ENCODE measurements at places on chromosomes 5 and 9.

DNA sequence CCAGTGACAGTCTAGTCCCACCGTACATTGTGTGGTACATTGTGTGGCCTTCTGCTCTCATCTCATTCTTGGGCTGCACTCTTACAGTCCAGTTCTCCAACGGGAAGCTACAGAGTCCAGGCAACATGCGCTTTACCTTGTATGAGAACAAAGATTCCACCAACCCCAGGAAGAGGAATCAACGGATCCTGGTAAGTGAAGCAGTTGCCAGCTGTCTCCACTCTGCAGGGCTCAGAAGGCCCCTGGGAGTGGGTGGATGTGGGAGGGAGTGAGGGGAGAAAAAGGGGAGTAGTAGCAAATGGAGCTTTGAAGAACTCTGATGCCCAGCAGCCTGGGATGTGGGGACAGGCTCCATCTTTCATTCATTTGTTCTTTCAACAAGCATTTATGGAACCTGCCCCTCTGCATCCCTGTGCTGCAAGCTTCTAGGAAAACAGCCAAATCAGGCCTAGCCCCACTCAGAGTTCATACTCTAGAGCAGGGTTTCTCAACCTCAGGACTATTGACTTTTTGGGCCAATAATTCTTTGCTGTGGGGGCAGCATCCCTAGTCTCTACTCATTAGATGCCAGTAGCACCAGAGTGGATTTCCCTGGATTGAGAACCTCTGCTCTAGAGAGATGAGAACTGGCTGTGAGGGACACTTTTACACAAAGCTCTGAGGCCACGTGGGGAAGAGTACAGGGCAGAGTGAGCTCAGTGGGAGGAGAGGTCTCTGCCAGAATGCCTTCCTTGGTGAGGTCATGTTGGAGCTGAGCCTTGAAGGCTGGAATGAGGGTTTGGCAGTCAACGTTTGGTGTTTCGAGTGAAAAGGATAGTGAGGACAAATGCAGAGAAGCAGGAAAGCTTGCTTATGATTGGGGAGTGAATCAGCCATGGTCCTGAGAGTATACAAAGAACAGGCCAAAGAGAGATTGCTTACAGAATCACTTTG lies 1.1 kb downstream of the POLR1E start:
- DNase-seq: no peak

- no peak for DNase-seq
These were observed 33.7 kb downstream of the HAVCR1 start for GRCh38 chr5:157025093-157025698.

DNA sequence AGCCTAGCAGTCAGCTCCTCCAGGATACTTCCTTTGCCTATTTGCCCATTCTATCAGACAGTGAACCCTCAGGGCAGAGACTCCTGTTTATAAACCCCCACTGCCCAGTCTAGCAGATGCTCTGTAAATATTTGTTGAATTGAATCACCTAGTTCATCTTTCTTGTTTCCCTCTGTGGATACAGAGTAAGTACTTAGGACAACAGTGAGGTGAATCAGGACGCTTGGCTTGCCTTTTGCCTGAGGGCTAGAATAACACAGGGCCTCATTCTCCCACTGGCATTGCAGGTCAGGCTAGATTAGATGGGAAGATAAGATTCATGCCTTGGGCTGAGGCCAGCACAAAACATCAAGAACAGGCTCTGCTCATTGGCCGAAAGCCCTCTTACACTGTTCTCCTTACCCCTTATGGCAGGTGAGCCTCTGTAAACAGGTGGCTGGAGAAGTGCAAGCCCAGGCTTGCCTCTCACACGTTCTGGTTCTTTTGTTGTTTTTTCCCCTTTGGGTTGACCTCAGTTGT lies 22.2 kb downstream of the TNFSF8 start:
- DNase-seq: no peak

GRCh38 chr5:104800440-104801048 lies 1238.0 kb upstream of the NUDT12 start:
- DNase-seq: no peak

Data from kidney (tissue), 22 donors.